ENCODE measurements at places on chromosomes 1 and 21.

- no peak for DNase-seq
These were observed 907.6 kb upstream of the ADGRL2 start for GRCh38 chr1:80893115-80893514.

- no peak for DNase-seq
These were observed 41.2 kb upstream of the B3GALNT2 start for GRCh38 chr1:235545292-235545930.

GRCh38 chr21:44952116-44952928 lies 12.5 kb downstream of the SLX9 start:
- DNase-seq: no peak

GRCh38 chr1:101060992-101061391 lies 35.4 kb upstream of the DPH5 start:
- no peak for DNase-seq

DNA sequence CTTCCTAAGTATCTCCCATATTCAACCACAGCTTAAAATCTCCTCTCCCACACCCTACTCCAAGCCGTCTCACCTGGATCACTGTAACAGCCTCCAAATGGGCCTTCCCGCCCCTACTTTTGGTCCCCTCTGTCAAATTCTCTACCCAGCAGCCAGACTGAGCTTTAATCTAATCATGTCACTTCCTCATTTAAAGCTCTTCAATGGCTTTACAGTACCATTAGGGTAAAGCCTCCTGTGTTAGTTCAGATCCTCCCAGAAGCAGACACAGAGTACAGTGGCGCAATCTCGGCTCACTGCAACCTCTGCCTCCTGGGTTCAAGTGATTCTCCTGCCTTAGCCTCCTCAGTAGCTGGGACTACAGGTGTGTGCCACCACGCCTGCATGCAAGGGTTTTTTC lies 46.8 kb upstream of the PSEN2 start:
- no peak for DNase-seq

GRCh38 chr1:6178751-6179563 lies 1.2 kb downstream of the CHD5 start:
- no peak for DNase-seq

GRCh38 chr1:76542359-76542758 lies 324.9 kb upstream of the ST6GALNAC5 start:
- DNase-seq: no peak

- DNase-seq: no peak
These were observed 54.9 kb upstream of the LAMC2 start for GRCh38 chr1:183131166-183131565.

DNA sequence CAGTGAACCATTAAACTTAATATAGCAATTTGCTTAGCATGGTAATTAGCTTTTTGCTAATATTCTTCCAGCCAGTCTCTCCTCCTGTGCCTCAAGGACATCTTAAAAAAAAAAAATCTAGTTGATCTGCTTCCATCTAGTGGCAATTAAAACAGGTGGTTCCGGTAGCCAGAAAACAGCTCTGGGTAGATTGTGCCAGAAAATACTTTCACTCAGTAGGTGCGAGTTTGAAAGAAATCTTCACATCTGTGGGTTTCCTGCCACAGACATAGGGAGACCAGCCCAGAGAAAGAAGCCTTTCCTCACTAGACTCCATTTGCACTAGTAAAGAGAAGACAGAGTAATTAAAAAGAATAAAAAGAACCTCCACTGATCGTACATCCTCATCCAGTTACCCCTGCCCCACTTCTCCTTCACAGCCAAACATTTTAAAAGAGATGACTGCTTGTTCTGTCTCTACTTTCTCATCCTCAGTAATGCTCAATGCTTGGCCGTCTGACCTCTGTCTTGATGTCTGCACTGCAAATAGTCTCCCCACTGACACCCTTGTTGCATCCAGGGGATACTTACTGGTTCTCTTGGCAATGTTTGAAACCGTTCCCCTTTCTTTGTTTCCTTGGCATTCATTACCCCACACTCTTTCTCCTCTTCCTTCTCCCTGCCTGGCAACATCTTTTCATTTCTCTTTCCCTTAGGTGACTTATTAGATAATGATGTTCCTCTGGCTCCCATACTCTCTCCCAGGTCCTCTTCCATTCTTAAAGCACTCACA lies 16.9 kb downstream of the SELL start:
- no peak for DNase-seq

- DNase-seq: no peak
These were observed 58.9 kb downstream of the MAP3K7CL start for GRCh38 chr21:29189353-29189752.

DNA sequence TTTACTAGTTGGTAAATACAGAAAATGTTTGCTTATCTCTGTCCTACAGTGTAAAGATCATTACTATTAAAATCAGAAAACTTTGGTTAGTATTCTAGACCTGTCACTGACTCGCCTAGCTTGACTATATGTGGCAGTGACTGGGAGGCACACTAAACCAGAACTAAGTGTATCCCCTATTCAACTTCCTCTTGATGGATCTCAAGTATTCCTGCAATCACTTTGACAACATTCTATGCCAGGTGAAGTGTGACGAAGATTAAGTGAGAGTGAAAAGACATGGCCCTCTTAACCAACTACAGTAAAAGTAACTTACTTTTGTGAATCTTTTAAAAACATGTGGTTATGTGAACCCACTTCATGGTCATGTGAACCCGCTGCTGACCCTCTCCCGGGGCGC lies 223.0 kb upstream of the ADAMTS5 start:
- no peak for DNase-seq

GRCh38 chr1:6130036-6130435 lies 50.1 kb downstream of the CHD5 start:
- DNase-seq: peak; percentile 13

DNA sequence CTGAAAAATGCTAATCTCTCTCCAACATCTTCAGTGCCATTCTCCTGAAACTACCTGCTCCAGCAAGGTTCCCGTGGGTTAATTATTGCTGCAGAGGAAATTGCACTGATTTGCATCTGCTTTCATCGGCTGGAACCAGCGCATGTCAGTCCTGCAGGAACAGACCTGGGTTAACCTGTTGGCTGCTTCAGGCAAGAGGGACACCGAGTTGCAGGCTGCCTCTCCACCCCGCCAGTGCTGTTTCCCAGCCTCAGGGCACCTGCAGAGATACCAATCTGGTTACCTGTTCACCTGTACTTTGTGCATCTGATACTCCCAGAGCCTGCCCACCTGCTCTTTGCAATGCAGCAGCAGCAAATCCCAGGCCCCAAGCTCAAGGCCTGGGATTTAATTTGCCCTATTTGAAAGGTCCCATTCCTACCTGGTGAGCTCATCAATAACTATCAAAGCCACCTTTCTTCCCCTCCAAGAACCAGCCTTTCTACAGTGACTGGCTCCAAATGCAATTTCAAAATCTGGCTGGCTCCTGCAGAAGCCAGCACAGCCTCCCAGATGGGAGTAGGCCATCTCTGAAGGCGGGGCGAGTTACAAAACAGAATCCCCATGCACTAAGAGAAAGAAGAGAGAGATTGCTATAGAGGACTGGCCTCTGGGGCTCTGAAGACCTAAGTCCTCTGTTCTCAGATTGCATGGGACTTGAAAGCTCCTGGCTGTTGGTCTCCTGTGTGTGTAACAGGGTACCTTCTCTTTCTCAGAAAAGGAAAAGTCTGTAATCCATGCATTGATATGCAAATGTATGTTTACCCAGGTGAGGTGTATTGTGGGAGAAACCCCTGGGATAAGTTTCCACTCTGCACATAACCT lies 67.8 kb downstream of the TOMM20 start:
- DNase-seq: no peak

GRCh38 chr1:156773607-156774006 lies 6.3 kb downstream of the PRCC start:
- no peak for DNase-seq

DNA sequence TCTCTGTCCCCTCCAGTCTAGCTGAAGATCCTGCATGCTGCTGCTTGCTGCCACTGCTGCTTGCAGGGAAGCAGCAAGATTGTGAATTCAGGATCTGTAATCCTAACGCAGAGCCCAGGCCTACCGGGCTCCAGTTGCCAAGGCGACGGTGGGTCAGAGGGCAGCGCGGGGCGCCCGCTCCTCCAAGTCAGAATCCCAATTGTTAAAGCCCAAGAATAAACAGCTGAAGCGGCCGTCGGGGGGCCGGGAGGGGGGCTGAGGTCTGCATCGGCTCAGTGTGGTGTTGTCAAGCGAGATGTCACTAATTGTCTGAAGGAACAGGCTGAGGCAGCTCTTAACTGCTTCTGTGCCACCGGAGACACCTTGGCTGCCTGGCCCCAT lies 36.8 kb downstream of the AHDC1 start:
- DNase-seq: no peak

DNA sequence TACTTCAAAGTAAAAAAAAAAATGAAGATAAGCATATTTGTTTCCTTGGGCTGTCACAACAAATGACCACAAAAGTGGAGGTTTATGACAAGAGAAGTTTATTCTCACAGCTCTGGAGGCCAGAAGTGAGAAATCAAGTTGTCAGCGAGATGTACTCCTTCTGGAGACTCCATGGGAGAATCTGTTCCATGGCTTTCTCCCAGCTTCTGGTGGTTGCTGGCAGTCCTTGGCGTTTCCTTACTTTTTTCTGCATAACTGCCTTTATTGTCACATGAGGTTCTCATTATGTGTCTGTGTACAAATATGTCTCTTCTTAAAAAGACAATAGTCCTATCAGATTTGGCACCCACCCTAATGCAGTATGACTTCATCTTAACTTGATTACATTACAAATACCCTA lies 398.3 kb downstream of the KCNT2 start:
- peak; percentile 48 for DNase-seq

DNA sequence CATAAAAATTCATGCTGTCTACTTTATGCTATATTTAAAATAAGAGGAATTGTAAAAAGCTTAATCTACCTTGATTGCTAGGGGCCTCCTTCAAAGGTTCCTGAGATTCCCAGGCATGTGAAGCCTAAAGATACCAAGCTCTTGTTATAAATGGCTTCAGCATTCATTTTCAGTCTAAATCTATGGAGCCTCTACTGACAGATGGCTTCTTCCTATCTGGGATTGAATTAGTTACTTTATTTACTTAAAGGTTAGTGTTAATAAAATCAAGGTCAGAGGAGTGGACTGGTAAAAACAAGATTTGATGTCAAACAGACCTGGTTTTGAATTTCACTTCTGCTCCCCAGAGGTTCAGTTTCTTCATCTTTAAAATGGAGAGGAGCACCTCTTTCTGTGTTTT lies 93.7 kb downstream of the TNNI3K start:
- DNase-seq: no peak

GRCh38 chr1:89198081-89198480 lies 661 bp downstream of the GBP4 start:
- no peak for DNase-seq

DNA sequence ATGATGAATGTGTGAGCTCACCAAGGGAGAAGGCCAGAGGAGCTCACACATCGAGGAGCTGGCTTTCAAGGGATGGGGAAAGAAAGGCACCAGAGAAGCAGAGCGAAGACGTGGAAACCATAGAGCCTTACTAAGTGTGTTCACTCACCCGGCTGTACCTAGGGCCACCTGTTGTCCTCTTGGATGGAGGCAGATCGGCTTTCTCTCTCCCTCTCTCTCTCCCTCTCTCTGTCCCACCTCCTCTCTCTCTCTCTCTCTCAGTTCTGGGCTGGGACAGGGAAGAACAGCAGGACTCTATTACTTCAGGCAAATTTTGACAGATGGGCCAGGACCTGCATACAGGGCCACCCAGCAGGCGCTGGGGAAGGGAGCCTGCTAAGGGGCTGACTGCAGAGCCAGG lies 64.8 kb downstream of the HIVEP3 start:
- DNase-seq: no peak

- no peak for DNase-seq
These were observed 601.0 kb downstream of the NUF2 start for GRCh38 chr1:163922743-163923201.

- DNase-seq: no peak
These were observed 52.7 kb upstream of the CXADR start for GRCh38 chr21:17460094-17460493.

GRCh38 chr1:243821177-243821680 lies 28.8 kb downstream of the AKT3 start:
- DNase-seq: no peak

DNA sequence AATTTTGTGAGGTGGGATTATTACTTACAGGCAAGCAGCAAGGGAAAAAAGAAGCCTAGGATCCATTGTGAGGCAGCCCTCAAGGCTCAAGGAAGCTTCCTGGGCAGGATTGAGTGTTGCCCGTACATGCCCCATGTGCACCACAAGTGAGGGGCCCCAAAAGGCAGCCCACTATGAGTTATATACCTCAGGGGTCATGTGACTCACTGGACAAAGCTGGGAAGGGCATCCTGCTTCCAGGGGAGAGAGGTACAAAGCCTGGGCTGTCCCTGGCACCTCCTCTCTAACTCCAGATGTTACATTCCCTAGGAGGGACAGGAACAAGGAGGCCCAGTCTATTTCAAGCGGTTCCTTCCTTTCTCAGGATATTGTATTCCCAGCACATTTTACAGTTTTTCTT lies 34.0 kb upstream of the CD1D start:
- DNase-seq: no peak

DNA sequence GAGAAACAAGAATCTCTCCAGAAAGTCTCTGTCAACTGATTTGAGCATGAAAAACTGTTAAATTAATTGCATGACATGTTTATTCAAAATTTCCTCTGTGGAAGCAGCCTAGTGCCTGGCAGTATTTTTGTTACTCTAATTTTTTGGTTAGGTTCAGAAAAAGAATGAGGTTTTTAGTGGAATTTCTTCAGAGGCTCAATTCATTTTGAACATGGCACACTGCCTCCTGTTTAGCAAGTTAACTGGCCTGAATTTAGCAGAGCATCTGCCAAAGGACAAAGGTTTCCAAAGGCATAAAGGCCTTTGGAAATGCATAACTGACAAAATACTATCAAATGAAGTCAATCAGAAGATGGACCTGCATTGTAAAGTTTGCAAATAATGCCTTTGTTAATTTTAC lies 1326.5 kb downstream of the PLA2G4A start:
- no peak for DNase-seq

DNA sequence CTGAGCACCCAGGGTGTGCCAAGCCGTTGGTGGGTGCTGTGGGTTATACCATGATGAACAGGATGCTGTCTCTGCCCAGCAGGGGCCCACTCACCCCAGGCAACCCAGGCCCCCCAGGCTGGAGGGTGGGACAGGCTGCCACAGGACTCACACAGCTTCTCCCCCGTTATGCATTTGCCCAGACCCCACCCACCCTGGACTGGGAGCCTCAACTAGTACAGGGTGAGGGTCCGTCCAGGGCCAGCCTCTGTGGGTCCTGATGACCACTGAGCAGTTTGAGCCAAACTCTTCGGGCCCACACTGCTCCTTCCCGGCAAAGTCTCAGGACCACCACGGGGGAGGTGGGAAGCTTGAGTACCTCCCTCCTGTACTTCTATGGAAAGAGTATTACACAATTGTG lies 3.8 kb upstream of the PRELP start:
- DNase-seq: peak; percentile 15

DNA sequence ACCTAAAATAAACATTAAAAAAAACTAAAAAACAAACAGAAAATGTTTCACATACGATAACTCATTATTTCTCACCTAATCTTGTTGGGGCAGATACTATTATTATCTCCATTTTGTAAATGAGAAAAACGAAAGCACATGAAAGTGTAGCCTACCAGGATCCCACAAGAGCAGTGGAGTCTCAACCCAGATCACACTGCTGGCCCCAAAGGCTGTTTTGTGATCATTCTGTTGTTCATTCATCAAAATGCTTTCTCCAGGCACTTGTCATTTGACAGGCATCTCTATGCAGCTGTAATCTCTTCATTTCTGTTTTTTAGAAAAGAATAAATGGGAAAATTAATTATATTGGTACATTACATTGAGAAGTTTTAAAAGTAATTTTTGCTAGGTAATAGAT lies 67.5 kb downstream of the AK5 start:
- no peak for DNase-seq

GRCh38 chr1:109793486-109794318 lies 30.0 kb upstream of the EPS8L3 start:
- no peak for DNase-seq

All from left hindlimb (tissue), 1 donor.